ENCODE measurements at places on chromosomes 5 and 9.

DNA sequence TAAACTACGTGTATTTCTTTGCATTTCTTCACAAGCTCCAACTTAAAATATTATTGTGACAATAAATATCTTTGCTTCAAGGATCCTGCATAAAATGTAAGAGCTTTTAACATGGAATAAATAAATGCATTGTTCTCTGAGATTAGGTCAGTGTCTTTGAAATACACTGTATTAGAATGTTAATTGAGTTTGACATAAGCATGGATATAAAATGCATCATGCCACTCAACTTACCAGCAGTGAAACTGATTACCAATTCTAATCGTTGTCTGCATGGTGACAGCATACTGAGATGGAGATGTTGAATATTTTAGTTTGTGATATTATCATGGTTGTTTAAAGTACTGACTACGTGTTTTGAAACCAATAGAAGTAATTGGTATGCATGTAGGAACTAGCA, 555.3 kb upstream of the ZNF608 start:
- DNase-seq: no peak

DNA sequence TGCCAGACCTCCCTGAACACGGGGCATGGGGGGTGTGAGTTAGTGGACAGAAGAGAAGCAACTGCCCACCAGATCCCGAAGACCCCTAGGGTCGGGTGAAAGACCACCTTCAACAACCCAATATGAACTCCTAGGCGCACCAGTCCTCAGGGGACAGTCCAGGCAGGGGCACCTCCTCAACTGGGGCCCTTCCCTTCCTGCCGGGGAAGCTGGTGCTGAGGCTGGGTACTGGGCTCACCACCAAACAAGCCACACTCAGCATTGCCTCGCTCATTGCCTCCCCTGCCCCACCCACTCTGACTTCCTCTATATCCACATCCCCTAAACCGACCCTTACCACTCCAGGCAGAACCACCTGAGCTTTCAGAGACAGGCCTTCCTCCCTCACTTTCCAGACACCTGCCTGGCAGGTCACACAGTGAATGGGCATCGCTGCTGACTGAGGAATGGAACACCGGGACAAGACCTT, 42.5 kb downstream of the SEMA4D start:
- no peak for DNase-seq

- DNase-seq: no peak
These were observed 1.3 kb upstream of the OR13J1 start for GRCh38 chr9:35871545-35871944.

GRCh38 chr9:126661521-126662251, 48.0 kb downstream of the LMX1B start:
- DNase-seq: no peak

DNA sequence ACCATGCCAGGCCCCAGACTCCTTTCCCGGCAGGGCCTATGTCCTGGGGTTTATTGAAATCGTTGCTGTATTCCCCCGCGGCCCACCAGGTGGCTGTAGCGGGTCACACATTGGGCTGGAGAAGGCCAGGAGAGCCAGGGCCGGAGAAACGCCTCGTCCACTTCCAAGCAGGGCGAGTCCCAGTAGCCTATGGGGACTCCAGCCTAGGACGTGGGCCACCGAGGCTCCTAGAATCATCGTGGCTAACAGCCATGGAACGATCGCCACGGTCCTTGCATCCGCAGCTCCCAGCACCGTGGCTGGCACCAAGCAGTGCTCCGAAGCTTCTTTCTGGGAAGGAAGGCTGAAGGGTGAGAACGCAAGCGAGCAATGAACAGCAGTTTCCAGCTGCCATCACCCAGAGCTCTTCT, 87.7 kb downstream of the ENTREP1 start:
- peak; percentile 63 for DNase-seq

DNA sequence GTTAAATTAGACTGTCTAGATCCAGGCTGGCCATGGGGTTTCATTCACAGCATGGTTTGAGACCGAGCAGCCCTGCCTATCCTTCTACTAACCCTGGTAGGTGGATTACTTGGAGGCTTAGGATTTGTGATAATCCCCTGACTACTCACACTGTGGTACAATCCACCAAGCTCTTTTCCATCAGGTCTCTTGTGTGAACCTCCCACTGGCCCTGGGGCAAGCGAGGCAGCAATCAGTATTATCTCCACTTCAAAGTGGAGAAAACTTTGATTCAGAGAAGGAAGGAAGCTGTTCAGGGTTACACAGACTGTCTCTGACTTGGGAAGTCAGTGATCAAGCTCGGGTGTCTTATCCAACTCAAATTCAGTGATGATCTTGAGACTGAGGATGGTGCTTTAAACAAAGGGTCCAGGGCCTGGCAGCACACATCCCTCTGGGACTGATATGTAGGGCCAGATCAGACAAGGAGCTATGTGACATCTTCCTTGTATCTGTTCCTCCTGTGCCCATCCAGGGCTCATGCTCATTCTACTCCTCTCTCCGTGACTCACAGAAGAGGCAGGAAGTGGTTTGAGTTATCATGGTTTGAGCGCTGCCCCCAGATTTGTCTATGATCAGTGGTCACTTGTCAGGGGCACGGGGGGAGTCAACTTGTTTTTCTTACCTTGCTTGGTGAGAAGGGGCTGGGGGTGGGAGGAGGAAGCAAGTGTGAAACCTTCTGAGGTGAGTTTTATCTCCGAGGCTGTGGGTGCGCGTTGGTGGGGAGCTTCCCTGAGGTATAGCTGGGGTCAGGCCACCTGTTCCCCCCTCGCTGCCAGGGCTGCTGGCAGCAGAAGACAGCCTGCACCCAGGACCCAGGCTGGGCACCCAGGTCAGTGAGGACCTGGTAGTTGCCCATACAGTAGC, 48.6 kb downstream of the RGS3 start:
- no peak for DNase-seq
